ENCODE measurements at places on chromosomes 2 and 18. TPM values are rescaled to one million over a fixed set of nuclear protein-coding genes. Genes with fewer than 3 reads are reported as not detected.

- no peaks in the 10 kb centered on the region for H3K36me3 ChIP-seq
- no peaks in the 10 kb centered on the region for H3K4me1 ChIP-seq
- no peak overlapping the region for H3K27ac ChIP-seq
These were observed 119.6 kb upstream of the SLC38A11 start for GRCh38 chr2:165074884-165075283.

DNA sequence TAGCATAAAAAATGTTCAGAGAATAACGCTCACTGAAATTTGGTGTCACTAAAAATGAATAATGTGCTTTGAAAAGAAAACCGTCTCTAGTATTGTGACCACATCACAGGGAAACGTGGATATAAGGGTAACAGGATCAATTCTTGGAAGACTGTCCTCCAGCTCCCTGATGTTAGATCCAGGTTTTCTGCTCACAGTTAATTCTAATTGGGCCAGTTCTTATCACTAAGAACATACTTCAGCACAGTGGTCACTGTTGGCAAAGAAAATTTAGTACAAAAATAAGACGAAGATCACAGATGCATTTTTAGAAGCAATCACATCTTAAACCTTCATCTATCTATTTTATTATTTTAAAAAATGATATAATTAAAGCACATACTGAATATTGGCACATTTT, 57.0 kb upstream of the CD226 start:
- H3K27ac ChIP-seq, result no peak overlapping the region
- no peak for DNase-seq
- no peak overlapping the region for H3K4me3 ChIP-seq
- H3K27me3 ChIP-seq, result no peaks in the 10 kb centered on the region
- peaks cover 39% of the 10 kb centered on the region for H3K36me3 ChIP-seq
- no peaks in the 10 kb centered on the region for H3K4me1 ChIP-seq

GRCh38 chr2:88692187-88692586, 714 bp downstream of the RPIA start:
- peak overlapping the region; percentile 94 for H3K4me3 ChIP-seq
- H3K4me1 ChIP-seq, result peaks cover 57% of the 10 kb centered on the region
- H3K27ac ChIP-seq, result peak overlapping the region; percentile 96
- peak; percentile 68 for DNase-seq
- no peaks in the 10 kb centered on the region for H3K27me3 ChIP-seq
- H3K36me3 ChIP-seq, result peaks cover 16% of the 10 kb centered on the region

DNA sequence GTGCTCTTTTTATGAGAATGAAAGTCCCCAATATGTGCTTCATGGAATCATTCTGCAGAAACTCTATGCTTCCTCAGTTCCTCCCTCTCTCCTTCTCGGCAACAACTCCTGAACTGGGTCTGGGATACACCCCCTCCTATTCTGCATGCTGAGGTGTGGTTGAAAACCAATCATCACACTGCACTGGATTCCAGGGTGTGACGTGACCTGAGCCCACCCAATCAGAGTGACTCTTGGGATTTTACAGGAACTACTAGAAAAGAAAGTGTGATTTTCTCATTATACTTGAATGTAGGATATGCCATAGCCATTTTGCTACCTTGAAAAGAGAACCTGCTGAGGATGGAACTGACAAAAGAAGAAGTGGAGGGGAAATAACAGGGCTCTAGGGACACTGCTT, 36.3 kb downstream of the ACVR1 start:
- H3K4me3 ChIP-seq, result no peak overlapping the region
- no peak for DNase-seq
- H3K27ac ChIP-seq, result no peak overlapping the region

DNA sequence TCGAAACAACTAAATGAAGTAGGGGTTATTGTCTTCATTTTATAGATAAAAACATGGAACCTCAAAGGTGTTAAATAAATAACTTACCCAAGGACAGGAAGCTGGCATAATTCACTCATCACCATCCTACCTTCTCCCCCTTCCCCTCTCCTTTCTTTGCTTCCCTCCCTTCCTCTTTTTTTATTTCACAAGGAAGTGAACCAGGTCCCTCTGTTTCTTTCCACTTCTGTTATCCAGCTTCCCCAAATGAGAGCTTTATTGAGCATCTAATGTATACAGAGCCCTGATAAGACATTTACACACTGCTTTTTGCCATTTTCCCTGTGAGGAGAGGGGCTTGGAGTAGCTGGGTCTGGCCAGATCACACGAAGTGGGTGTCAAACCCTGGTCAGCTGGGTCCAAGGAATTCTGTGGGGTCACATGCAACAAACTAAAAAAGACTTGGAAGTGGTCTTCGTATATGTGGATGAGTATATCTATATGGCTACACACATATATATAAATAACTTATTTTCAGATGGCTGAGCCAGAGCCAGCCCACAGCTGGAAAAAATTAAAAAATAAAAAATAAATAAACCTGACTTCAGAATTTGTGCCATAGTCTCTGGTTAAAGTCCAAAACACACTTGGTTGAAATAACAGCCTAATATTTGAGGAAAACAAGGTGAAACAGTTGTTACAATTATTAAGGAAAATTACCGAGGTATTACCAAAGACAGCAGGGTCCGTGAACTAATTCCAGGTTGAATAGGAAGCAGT, 49.3 kb upstream of the FOSL2 start:
- peaks cover 18% of the 10 kb centered on the region for H3K4me1 ChIP-seq
- H3K4me3 ChIP-seq, result no peak overlapping the region
- no peak overlapping the region for H3K27ac ChIP-seq
- H3K36me3 ChIP-seq, result no peaks in the 10 kb centered on the region
- H3K27me3 ChIP-seq, result no peaks in the 10 kb centered on the region

DNA sequence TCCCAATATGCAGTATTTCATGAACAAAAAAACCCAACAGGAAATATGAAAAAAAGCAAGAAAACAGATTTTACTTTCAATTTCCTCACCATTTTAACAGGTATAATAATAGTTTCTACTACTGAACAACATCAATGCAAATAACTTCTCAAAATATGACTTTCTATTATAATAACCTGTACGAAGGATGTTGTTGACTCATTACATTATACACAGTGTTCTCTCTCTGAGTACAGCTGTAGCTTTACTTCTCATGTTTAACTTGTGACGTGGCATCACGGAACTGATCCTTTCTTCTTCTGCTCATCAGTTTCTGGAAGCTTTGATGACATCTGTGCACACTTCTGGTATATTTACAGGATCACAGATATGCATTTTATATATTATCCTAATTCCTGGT, 40.0 kb downstream of the FAM228A start:
- peaks cover 17% of the 10 kb centered on the region for H3K36me3 ChIP-seq
- no peak overlapping the region for H3K4me3 ChIP-seq
- H3K27ac ChIP-seq, result no peak overlapping the region
- no peaks in the 10 kb centered on the region for H3K27me3 ChIP-seq
- no peak for DNase-seq

DNA sequence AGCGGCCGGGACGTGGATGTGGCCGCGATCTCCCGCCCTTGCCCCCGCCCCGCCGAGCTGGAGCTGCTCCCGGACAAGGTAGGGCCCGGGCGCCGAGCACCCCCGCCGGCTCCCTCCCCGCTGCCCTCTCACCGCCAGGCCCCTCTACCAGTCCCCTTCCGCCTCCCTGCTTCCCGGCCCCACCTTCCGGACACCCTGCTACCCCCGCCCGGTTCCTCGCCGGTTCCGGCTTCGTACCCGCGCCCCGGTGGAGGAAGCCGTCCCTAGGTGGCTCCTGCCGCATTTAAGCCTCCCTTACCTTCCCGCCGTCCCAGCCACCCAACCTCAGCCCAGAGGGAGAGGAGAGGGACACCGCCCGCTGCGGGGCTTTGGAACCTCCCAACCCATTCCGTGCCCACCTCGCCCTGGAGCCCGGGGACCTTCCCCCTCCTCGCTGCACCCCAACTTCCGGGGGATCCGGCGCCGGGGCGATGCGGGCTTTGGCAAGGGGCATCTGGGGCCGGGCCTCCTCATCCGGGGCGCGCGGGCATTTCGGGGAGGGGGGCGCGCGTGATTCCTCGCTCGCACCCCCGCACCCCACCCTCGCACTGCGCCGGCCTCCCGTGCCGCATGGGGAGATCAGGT, 475 bp downstream of the B3GNT2 start:
- H3K36me3 ChIP-seq, result peaks cover 28% of the 10 kb centered on the region
- H3K4me1 ChIP-seq, result peaks cover 30% of the 10 kb centered on the region
- peak; percentile 70 for DNase-seq
- peak overlapping the region; percentile 95 for H3K27ac ChIP-seq
- H3K4me3 ChIP-seq, result peak overlapping the region; percentile 96

- no peak overlapping the region for H3K27ac ChIP-seq
- no peaks in the 10 kb centered on the region for H3K36me3 ChIP-seq
- no peak for DNase-seq
- no peaks in the 10 kb centered on the region for H3K27me3 ChIP-seq
- H3K4me1 ChIP-seq, result no peaks in the 10 kb centered on the region
- no peak overlapping the region for H3K4me3 ChIP-seq
These were observed 242.7 kb downstream of the LRRTM1 start for GRCh38 chr2:80061881-80062280.

Gene GPBAR1
- 0.45 TPM for total RNA-seq

- no peak for DNase-seq
- no peaks in the 10 kb centered on the region for H3K4me1 ChIP-seq
- no peak overlapping the region for H3K27ac ChIP-seq
These were observed 196.9 kb downstream of the ANKRD30B start for GRCh38 chr18:14944838-14945237.

Gene TTN
- total RNA-seq, result 2.8 TPM
